ENCODE measurements at places on chromosomes 4 and X.

DNA sequence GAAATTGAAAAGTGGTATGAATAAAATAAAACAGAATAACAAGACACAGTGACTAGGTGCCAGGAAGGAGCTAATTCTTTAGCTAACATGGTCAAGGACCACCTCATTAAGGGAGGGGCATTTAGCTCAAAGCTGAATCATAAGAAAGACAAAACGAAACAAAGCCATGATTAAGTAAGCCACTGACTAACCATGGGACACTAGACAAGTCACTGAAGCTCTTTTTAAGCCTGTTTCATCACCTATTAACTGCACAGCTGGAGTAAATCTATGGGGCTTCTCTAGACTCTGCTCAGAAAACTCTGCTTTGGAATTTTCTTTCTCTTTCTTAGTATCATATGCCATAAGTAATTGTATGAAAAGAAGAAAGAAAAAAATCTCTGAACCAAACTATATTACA is 49.8 kb upstream of the C1QTNF7 start:
- DNase-seq = no peak

- DNase-seq = no peak
Measured at GRCh38 chr4:150944660-150945059, 70.4 kb downstream of the LRBA start.

GRCh38 chrX:37578045-37578444 is 6.6 kb downstream of the LANCL3 start:
- no peak for DNase-seq

GRCh38 chr4:183201331-183201730 is 102.3 kb downstream of the WWC2 start:
- DNase-seq = no peak

DNA sequence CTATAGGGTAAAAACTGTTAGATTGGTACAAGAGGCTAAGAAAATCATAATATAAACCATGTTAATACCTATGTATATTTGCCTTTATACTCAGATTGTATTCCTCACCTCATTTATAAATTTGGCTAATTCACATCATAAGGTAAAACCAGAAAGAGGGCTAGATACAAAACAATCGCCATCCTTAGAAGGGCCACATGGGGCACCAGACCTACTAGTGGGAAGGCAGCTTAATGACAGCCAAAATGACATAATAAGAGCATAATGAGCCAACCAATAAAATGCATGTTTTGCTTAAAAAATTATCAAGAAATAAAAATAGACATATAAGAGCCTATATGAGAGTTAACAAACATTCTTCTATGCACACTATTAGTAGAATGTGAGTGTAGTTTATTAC is 107.3 kb upstream of the PRDX4 start:
- DNase-seq = no peak

DNA sequence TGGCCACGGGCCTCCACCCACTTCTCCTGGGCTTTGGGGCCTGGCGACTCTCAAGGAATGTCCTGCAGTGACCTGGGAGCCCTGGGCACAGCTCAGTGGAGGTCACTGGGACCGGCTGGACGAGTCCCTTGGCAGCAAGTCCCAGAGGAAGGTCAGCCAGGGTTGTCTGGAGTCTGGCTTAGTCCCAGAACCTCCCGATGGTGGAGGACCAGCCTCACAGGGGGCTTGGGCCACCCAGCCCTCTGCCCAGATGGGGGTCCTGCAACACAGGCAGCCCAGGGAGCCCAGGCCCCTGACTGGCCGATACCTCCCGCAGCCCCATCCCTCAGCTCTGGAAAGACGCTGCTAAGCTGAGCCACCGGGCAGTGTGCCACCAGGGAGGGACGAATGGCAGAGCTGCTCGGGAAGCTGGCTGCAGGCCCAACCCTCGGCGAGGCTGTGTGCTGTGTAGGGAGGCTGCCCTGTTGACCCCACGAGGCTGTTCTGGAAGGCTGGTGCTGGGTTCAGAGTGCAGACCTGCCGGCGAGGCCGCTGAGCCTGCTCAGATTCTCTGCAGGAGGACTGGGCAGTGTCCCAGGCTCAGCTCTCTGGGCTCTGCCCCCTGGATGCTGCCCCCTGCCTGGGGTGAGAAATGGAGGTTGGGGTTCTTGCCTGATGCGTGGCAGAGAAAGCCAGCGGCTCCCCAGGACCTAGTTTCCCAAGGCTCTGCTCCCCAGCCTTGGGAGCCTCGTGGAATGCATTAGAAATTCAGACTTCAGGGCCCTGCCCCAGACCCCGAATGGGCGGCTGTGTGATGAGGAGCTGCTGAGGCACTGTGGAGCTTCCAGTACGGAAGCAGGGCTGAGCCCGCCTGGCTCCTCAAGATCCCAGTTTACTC is 61.7 kb downstream of the ADRA2C start:
- DNase-seq = no peak

DNA sequence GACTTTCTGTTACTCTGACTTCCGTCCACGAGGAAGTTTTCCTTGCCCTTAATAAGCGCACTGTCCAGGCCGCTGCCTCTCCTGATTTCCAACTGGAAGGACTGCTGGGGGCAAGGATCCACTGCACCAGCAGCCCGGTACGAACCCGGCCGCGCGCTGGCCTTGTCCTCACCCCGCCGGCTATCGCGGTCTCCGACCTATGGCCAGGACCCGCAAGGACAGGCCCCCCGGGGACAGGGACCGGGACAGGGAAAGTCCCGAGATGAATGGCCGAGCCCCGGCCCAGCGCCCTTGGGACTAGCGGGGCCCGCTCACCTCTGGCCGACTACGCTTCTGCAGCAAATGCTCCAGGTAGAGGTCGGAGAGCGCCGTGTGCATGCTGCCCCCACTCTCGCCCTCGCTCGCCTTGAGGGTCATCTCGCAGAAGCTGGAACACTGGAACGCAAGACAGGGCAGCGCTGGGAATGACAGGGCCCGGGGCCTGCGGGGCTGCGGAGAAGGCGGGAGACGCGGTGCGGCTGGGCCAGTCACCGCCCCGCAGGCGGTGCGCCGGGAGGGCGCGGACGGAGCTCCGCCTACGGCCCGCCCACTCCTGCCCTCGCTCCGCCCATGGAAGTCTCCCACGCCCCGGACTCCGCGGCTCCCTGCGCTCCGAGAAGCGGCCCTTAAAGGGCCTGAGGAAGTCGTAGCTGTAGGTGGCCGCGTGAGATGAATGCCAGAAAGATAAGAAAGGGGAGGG is at the start of gene MPP1:
Gene MPP1, minus strand, starts transcription at position 529 of the 739 bp plus-strand sequence. Its CDS starts 112 bp downstream, at position 417.
- DNase-seq = peak; percentile 72

GRCh38 chr4:138843616-138844015 is 172.0 kb upstream of the NOCT start:
- DNase-seq = no peak

DNA sequence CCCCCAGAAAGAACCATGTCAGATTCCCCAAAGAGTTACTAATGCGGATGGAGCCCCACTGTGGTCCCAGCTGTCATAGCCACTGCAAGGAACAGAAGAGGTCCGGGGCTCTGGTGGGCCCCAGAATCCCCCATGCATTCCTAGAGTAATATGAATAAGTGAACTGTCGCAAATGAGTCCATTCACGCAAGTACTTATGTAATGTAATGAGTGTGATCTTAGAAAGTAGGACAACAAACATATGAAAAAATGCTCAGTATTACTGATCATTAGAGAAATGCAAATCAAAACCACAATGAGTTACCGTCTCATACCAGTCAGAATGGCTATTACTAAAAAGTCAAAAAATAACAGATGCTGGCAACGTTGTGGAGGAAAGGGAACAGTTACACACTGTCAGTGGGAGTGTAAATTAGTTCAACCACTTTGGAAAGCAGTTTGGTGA is 141.5 kb upstream of the RBPJ start:
- no peak for DNase-seq

- DNase-seq = peak; percentile 33
Measured at GRCh38 chrX:39196192-39197102, 395.2 kb downstream of the MID1IP1 start.

- DNase-seq = no peak
Measured at GRCh38 chr4:38950159-38950558, 82.0 kb downstream of the TMEM156 start.

DNA sequence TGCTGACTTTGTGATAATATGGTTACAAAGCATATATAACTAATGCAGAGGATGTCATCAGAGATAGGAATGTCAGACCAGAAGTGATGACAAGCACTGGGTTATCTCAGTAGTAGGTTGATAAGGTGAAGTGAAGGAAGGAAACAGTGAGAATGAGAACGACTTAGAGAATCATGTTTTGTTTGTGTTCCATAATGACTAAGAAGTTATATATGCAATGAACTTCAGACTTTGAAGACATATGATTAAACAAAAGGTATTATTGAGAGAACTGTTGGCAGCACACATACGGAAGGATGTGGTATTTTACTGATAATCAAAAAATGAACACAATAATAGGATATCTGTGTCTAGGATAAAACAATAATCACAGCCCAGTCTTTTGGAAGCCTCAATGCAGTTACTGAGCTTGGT is 18.3 kb upstream of the HHIP start:
- no peak for DNase-seq

DNA sequence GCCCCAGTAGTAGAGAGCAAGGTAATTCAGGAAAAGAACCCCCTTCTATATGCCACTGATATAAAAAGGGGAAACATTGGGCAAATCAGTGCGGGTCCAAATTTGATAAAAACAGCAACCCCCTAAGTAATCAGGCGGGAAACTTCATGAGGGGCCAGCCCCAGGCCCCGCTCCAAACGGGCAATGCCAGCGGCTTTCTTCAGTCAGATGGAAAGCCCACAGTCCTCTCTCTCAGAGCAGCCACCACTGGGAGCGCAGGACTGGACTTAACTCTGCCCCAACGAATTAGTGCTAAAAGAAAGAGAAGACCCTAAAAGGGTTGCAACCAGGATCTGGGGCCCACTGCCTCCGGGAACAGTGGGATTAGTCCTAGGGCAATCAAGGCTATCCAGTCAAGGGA is 9.9 kb downstream of the MAGEA11 start:
- DNase-seq = no peak

DNA sequence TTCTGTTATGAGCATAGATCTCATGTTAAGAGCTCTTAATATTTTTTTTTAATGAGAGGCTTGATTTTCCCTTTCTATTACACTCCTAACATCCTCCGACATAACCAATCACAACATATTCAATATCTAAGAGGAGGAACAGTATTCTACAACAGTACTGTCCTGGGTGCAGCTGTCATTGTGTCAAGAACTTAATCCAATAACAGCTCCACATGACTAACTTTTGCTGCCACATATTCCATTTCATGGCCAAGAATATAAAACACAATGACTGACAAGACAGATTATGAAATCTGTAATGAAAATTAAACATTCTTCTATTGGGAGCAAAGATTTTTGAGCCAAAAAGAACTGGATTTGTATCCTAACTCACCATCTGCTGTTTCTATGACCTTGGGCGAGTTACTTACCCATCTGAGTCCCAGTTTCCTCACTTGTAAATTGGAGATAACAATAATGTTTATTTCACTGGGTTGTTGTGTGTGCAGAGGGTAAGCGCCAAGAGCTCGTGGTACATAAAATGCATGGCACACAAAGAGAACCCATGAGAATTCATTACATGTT is 405.6 kb downstream of the SPRY1 start:
- DNase-seq = no peak

GRCh38 chrX:136941396-136942337 is 61.1 kb upstream of the RBMX start:
- no peak for DNase-seq

DNA sequence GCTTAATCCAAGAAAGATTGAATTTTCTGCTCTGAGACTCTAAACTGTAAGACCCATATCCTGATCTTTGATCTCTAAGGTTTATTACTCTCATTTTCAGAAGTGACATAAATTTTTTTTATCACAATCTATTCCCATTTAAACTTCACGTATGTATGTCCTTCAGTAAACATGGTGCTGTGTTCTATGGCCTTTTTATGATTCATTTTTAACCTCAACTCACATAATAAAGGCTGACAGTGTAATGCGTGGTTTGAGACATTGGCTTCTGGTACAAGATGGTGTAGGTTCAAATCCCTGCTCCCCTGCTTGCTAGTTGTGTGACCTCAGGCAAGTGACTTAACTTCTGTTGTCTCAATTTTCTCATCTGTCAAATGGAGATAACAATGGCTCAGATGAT is 306.0 kb upstream of the AADAT start:
- DNase-seq = no peak

DNA sequence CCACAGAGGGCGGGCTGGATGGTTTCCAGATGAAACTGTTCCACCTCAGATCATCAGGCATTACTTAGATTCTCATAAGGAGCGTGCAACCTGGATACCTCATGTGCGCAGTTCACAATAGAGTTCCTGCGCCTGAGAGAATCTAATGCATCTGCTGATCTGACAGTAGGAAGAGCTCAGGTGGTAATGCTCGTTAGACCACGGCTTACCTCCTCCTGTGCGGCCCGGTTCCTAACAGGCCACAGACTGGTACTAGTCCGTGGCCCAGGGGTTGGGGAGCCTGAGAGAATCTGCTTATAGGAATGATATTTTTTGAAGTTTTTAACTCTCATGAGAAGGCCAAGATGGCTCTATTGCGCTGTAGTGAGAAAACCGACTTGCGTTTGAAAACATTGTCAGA is 5.4 kb downstream of the NCAPG start:
- no peak for DNase-seq

- DNase-seq = no peak
Measured at GRCh38 chr4:38820329-38821061, 15.9 kb upstream of the TLR1 start.

DNA sequence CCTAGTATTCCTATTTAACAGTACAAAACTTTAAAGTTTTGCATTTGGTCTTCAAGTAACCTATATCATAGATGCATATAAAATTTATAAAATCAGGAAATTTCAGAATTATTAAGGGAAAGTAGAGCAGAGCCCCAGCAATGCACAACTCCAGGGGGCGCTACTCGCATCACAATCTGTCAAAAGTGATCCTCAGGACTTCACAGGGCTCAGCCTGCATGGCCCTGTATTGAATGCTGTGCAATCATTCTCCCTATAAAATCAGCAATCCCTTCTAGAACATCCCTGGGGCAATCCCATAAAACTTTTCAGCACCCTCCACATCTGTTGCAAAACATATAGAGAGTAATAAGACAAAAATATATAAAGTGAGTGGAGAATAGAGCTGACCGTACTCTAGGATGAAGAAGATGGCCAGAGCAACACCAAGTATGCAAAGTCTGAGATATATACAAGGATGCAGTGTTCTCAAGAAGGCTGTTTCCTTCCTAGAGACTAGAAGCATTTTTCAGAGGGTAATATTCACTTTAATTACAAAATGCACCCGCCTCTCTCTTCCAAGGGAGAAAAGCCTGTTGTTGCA is 12.5 kb upstream of the PPARGC1A start:
- DNase-seq = no peak

All from CD4-positive, alpha-beta T cell treated with Interferon gamma for 1 hour (primary cell).